ENCODE measurements at places on chromosomes 2 and 18.

DNA sequence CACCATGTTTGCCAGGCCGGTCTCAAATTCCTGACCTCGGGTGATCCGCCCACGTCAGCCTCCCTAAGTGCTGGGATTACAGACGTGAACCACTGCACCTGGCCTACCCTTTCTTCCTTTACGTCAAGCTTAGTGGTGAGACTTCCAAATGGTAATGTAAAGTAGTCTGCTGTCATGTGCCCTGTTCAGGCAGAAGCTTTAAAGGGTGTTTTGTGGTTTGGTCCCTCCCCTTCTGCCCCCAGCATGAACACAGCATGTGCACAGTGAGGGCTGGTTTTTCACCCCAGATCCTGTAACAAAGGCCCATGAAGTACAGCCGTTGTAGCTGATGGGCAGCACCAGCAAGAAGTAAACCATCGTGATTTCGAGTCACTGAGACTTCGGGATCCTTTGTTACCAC, 2.7 kb upstream of the DTYMK start:
- no peak for DNase-seq

DNA sequence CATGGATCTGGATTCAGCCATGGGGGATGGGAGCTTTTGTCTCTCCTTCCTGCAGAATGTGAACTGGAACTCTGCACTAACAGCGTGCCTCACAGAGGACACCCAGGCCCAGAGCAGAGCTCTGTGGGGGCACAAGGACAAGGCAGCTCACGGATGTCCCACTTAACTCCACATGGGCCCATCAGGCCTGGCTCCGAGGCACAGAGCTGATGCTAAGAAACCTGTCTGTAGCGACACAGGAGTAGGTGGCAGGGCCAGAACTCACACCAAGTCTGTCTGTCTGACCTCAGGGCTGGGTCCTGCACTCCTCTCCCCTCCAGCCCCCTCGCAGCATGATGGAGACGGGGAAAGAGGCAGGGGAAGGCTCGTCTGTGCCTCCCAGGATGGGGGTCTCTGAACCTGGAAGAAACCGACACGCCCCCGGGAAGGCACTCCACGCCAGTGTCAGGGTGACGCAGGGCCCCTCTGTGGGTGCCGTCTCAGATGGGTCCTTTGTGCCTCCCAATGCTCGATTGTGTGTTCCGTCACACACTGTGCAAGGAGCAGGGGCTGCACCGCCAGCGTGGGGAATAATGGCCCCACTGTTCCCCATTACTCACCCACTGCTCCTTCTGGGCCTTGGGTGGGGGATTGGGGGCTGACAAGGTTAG, 36.6 kb downstream of the FAM178B start:
- no peak for DNase-seq

GRCh38 chr2:30772021-30772705, 35.1 kb downstream of the CAPN13 start:
- DNase-seq = no peak

GRCh38 chr18:73670524-73670923, 477.1 kb downstream of the FBXO15 start:
- DNase-seq = no peak

GRCh38 chr2:138107288-138107687, 143.0 kb downstream of the HNMT start:
- DNase-seq = no peak

DNA sequence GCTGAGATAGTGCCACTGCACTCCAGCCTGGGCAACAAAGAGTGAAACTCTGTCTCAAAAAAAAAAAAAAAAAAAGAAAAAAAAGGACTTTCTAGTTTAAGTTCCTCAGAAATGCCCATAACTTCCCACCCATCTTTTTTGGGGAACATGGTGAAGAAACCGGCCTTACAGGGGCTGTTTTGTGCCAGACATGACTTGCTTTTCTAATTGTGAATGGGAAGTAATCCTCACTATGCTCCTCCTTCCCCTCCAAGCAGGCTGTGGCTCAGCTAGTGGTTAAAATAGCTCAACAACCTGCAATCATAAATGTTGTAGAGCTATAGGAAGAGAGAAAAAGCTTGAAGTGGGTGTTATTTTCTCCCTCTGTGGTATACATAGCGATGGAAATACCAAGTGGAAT, 34.1 kb upstream of the OLA1 start:
- peak; percentile 34 for DNase-seq

GRCh38 chr2:76429374-76429773, 718.7 kb upstream of the GCFC2 start:
- no peak for DNase-seq

DNA sequence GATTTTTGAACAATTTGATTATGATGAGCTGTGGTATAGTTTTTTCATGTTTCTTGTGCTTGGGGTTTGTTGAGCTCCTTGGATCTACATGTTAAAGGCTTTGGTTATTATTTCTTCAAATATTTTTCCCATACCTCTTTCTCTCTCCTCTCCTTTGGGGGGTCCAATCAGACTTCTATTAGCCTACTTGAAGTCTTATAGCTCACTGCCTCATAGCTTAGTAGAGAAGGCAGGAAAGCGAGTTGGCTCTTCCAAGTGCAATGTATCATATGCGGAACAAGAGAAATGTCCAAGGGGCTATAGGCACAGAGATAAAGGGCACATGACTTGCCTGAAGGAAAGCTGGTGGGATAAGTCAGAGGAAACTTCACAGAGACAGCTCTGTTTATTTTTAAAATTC, 14.1 kb upstream of the FABP1 start:
- DNase-seq = no peak

- DNase-seq = no peak
Observed at GRCh38 chr2:117273009-117273671, 541.4 kb upstream of the DDX18 start.

DNA sequence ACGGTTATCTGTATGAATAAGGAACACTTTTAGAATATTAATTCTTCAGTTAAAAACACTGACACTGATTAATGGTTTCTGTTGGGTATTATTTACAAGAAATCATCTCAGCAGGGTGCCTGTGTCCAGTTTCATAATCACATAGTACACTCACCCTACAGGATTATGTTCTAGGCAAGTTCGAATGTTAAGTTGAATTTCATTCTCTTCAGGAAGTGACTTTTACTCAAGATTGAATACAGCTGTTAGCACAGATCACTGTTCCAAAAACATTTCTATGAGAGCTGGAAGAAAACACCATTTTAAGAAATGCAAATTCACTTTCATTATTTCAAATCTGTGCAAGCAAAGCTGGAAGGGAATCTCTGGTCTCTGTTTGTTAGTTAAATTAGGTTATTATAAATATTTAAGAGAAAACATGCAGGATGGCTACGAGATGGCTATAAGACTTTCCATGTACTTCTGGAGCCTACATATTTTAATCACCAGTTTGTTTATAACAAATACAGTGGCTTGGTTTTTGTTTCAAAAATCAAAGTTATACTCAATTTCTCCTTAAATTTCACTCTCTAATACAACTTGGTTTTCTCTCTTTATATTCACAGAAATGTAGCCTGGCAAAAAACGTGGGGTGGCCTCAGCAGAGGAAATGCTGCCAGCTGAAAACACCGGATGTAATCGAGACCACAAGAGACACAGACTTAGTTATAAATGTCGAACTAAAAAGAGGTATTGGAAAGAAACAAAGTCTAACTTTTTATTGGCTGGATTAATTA, 65.8 kb downstream of the RBMS1 start:
- DNase-seq = peak; percentile 43

DNA sequence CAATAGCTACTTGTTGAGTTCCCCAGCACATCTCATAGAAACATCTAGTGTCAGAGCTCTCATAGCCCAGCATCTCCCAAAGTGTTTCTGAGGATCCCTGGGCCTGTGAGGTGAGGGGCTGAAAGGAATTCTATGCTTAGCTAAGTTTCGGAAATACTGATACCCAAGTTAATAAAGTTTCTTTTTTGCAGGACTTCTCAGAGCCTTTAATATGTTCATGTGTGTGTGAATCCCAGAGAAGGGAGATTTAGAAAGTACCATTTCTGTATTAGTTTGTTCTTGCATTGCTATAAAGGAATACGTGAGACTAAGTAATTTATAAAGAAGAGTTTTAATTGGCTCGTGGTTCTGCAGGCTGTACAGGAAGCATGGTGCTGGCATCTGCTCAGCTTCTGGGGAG, 211.2 kb downstream of the TSN start:
- DNase-seq = no peak

GRCh38 chr18:61388010-61388409, 54.8 kb downstream of the CDH20 start:
- DNase-seq = no peak

DNA sequence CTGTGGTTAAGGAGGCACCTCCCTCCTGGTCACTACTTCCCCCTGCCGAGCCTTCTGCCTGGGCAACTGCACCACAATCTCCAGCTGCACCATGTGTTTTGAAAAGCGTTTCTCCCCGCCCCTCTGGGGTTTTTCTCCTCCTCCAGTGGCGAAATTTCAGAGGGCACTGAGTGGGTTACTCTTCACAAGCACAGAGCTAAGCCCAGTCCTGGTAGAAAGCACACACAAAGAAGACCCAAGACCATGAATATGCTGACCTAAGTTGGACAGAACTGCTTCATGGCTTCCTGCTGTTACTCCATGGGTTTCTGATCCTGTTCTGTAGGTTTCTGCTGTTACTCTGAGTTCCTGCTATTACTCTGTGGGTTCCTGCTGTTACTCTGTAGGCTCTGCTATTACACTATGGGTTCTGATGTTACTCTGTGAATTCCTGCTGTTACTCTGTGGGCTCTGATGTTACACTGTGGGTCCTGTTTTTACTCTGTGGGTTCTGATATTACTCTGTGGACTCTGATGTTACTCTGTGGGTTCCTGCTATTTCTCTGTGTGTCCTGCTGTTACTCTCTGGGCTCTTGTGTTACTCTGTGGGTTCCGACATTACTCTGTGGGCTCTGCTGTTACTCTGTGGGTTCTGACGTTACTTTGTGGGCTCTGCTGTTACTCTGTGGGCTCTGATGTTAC, 216.6 kb downstream of the RTP5 start:
- DNase-seq = peak; percentile 23

DNA sequence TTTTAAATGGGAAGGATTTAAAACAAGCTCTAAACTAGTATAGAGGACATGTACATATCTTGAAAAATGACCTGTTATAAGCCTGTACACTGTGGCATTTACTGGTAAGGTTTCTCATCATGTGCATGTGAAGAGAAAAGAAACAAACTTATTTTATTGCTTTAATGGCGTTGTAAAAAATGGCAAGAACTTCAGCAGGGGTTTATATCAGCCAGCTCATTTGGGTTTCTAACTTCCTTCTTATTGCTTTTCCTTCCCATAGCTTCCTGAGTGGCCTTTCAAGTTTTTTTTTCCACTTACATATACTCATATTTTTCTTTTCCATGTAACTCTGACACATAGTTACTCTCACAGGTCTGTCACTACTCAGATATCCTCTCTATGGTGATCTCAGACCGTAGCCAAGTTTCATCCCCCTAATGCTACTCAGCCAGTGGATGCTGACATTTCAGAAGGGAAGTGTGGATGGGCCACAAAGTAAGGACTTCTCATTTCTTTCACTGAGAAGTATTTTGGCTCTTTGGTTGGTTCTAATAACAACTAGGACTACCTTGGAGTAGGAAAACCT, 198.2 kb downstream of the PARD3B start:
- DNase-seq = no peak

All from common myeloid progenitor, CD34-positive (primary cell).